GDM1 (cell line): ENCODE measurements at places on chromosomes 5 and 9.

DNA sequence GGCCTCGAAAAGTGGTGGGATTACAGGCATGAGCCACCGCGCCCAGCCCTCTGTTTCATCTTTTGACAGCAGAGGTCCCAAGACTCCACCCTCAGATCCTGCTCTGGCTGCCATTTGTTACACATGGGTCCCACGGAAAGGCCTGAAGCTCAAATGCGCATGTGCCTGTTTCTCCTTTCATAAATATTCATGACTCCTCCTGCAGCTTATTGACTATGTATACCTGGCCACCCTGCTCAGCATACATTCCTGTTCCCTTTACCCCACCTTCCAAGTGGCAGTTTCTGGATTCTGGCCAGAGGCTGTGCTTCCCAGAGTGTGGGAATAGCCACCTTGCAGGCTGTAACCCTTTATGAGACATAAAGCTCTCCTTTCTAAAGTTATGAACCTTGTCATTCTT lies 46.5 kb downstream of the AUH start:
- no peak for DNase-seq

- DNase-seq, result no peak
Measured at GRCh38 chr5:14263699-14264098, 120.6 kb downstream of the TRIO start.

GRCh38 chr5:17241635-17242034 lies 24.2 kb downstream of the BASP1 start:
- no peak for DNase-seq

GRCh38 chr9:133512253-133513213 lies 12.2 kb downstream of the MYMK start:
- DNase-seq, result no peak

- DNase-seq, result no peak
Measured at GRCh38 chr5:36743891-36744772, 132.4 kb upstream of the NIPBL start.

DNA sequence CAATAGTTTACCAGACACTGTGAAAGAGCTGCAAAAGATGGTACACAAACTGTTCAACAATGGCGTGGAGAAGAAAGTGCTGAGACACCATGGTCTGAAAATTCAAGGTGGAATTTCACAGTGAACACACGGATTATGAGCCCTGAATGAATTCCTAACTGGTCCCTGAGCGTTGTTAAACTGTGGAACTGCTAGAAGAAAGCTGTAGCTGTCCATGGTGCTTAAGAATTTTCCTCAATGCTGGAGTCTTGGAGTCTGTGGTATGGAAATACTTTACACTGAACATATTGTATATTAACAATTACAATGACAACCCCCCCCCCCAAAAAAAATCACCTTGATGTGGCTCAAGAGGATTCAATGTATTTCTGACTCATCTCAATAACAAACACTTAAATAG lies 68.5 kb downstream of the SLC24A2 start:
- DNase-seq, result no peak

GRCh38 chr9:135216236-135216635 lies 128.8 kb downstream of the OLFM1 start:
- DNase-seq, result no peak

DNA sequence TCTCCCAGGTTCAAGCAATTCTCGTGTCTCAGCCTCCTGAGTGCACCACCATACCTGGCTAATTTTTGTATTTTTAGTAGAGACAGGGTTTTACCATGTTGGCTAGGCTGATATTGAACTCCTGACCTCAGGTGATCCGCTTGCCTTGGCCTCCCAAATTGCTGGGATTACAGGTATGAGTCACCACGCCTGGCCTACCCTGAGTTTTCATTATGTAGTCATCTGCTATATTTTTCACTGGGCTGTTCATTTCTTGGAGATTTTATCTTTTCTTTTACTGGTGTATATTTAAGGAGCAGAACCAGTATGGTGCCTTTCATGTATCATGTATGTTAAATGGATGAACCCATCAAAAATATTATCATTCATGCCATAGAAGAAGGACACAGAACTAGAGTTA lies 377.0 kb upstream of the ACTBL2 start:
- no peak for DNase-seq

GRCh38 chr5:123456242-123456641 lies 33.0 kb upstream of the CEP120 start:
- no peak for DNase-seq

GRCh38 chr5:137856916-137857862 lies 10.5 kb upstream of the MYOT start:
- no peak for DNase-seq

DNA sequence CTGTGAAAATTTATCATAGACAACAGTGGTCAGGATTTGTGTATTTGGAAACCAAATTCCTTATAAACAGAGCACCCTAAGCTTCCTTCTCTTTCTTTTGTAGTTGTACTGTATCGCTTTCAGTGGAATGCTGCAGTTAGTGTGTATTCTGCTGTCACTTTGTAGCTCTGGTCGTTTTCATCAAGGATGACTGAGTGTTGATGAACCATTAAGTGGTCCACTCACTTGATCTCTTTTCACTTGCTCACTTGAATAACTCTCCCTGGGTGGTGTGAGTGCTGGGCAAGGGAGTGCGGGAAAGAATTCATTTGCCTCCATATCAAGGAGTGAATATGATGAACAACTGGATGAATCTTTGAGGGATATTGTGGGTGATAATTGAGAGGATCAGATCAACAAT lies 1225.7 kb upstream of the WWC1 start:
- no peak for DNase-seq

DNA sequence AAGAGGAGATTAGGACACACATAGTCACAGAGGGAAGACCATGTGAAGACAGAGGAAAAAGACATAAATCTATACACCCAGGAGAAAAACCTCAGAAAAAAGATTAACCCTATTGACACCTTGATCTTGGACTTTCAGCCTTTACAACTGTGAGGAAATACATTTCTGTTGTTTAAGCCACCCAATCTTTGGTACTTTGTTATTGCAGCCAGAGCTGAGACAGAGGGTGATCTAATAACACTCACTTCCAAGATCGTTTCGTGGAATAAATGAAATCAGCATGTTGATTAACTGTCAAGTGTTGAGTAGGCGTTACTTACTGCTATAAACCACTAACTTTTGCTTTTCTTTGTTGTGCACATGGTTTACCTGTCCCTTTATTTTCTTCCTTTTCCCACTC lies 361.2 kb upstream of the RIOK2 start:
- no peak for DNase-seq

DNA sequence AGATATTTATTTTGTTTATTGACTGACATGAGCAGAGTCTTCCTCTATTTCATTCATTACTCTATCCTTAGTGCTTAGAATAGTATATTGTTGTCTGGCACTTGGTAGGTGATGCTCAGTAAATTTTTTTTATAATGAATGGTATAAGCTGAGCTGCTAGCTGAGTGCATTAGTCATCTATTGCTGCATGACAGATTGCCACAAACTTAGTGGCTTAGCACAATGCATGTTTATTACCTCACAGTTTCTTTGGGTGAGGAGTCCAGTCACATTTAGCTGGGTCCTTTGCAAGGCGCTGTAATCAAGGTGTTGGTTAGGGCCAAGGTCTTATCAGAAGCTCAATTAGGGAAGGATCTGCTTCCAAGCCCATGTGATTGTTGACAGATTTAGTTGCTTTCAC lies 23.1 kb downstream of the SMAD5 start:
- no peak for DNase-seq

DNA sequence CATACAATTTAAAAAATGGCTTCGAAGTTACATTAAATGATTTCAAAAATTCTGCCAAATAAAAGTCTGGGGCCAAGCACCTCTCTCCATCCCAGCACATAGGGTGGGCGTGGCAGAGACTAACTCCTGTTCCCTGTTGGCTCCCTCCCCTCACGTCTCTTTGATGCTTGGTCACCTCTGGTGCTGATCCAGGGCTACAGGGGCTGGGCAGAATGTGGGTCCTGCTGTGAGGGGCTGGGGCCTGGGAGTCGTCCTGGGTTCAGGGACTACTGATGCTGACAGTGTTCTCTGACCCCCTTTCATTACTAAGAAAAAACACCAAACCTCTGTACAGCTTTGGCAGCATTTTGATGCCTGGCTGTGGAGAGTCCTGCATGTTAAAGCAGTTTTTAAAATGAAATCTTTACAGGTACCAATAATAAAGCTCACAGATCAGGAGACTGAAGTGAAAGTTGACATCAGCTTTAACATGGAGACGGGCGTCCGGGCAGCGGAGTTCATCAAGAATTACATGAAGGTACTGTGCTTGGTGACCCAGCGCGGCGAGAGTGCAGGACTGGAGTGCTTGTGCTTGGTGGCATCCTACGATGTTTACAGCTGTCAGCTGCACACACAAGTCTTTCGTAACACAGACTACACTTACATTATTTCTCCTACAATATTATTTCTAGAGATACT lies 29.0 kb downstream of the TENT4A start:
- no peak for DNase-seq

GRCh38 chr5:136427426-136427825 lies 62.1 kb upstream of the TRPC7 start:
- no peak for DNase-seq

DNA sequence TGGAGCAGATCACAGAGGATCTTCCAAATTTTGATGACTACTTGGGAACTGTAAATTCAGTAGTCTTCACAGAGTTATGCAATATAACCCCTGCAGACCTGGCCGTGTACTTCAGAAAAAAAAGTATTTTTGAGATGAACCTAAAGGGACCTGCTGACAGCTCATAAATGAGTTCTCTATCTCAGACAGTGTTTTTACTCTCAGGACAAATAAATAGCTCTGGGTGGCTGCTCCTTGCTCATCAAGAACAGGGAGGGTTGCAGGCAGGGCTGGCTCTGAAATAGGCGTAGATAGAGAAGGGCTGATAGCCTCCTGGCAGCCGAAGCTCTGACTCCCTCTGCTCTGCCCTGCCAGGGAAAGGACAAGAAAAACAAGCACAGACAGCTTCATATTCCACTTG lies 64.8 kb downstream of the PLAC8L1 start:
- no peak for DNase-seq

- no peak for DNase-seq
Measured at GRCh38 chr9:34555500-34555899, 32.7 kb upstream of the ENHO start.

DNA sequence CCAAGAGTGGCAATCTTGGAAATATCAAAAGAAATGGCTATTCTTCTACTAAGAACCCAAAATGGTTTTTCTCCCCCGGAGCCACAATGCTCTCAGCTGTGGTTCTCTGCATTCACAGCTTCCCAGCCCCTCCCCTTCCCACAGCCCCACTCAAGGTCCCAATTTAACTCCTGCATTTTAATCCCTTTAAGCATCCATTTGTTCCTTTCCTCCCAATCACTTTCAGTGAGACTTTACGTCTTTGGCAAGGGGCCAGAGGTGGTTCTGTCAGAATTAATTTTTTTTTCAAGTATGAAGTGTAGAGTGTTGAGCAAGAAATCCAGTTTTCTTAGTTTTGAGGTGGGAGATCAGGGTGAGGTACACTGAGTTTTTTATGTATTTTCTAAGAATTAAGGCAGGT lies 256.9 kb downstream of the GLIS3 start:
- no peak for DNase-seq

- DNase-seq, result no peak
Measured at GRCh38 chr5:89060768-89061167, 177.8 kb upstream of the MEF2C start.

DNA sequence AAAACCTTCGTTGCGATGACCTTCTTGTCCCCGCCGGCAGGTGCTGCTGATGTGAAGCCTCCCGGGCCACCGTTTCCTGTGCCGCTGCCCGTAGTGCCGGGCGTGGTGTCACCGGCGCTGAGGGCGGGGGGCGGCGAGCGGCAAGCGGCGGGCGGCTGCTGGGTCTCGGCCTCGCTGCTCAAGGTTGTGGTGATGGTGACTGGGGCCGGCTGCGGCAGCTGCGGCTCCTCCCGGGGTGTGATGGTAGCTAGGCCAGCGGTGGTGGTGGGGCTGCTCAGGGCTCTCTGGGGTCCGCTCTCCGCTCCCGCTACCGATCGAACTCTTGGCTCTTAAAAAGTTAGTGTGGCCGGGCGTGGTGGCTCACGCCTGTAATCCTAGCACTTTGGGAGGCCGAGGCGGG lies 36.0 kb upstream of the PTPN3 start:
- DNase-seq, result no peak

GRCh38 chr9:129236441-129237145 lies 58.5 kb upstream of the IER5L start:
- no peak for DNase-seq

- DNase-seq, result no peak
Measured at GRCh38 chr5:93300309-93300923, 280.6 kb downstream of the NR2F1-AS1 start.

GRCh38 chr9:95023217-95024003 lies 294.1 kb downstream of the FANCC start:
- no peak for DNase-seq

- no peak for DNase-seq
Measured at GRCh38 chr9:108681851-108682590, 173.8 kb downstream of the ACTL7B start.

DNA sequence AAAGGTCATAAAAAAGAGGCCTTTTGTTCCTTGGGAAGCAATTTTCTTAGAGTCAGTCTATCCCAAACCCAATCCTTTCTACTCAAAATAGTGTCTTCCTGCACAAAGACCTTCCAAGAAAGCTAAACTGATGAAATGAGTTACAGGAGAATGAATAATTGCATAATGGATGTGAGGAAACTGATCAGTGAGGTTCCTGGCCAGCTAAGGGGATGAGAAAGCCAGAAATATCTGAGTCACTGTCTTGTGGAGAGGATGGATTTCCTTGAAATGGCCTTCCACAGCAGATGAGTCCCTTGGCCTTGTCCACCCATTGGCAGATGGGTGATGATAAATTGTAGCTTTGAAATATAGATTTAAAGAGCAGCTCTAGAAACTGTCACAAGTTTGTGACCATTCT lies 756.1 kb downstream of the DNAH5 start:
- DNase-seq, result no peak

GRCh38 chr9:117008876-117009275 lies 321.8 kb downstream of the TRIM32 start:
- no peak for DNase-seq

- no peak for DNase-seq
Measured at GRCh38 chr5:59285300-59286016, 608.1 kb downstream of the PDE4D start.

GRCh38 chr5:77635067-77635916 lies 3.2 kb downstream of the OTP start:
- DNase-seq, result no peak

DNA sequence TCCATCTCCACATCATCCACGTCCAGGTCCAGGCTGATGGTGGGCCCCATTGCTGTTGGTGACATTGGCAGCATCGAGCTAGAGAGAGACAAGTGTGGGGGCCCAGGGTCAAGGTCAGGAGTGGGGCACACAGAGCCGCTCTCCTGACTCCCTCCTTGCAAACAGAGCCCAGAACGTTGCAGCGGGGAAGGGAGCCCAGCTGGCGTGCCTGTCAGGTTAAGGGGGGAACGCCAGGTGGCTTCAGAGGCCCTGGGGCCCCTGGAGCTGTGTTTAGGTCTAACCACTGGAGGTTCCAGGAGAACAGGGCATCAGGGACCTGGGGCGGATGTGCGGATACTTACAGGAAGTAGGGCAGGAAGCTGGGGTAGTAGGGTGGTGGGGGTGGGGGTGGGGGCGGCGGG lies 7.5 kb downstream of the RNF44 start:
- peak; percentile 42 for DNase-seq

DNA sequence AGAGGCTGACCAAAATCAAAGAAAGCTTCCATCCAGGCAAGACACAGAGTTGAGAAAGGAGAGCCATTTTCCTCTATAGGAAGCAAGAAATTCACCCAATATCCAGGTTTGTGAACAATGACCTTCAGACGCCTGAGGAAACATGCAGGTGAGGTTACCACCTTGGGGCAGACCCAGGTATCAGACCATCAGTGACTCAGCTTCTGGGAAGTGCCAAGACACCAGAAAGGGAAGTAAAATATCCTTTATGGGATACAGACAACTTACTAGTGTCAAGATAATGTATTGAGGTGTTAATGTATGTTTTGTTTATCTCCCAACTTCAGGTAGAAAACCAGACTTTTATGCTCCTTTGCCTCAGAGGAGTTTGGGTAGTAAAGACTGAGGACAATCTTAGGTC lies 2.2 kb upstream of the DTWD2 start:
- DNase-seq, result no peak
